ENCODE measurements at places on chromosomes 16 and 17.

- H3K4me3 ChIP-seq: peak within 1 kb of the TSS; percentile 43
- no peaks in the 10 kb centered on the region for H3K27me3 ChIP-seq
- H3K27ac ChIP-seq: peak within 1 kb of the TSS; percentile 74
Measured at GRCh38 chr16:81238296-81239011, at the start of gene BCO1. TSS of gene BCO1 (plus strand) at chr16:81238689. CDS start at chr16:81238909, 220 bp downstream.

GRCh38 chr16:69859105-69859989 lies 91.8 kb upstream of the CLEC18A start:
- H3K4me3 ChIP-seq: no peak overlapping the region
- H3K4me1 ChIP-seq: peaks cover 49% of the 10 kb centered on the region
- no peaks in the 10 kb centered on the region for H3K36me3 ChIP-seq
- H3K27ac ChIP-seq: peak overlapping the region; percentile 84

- DNase-seq: no peak
- H3K4me3 ChIP-seq: peak overlapping the region; percentile 75
- H3K4me1 ChIP-seq: peaks cover 8% of the 10 kb centered on the region
- no peaks in the 10 kb centered on the region for H3K27me3 ChIP-seq
- peaks cover 13% of the 10 kb centered on the region for H3K36me3 ChIP-seq
- H3K27ac ChIP-seq: peak overlapping the region; percentile 75
Measured at GRCh38 chr17:56976941-56977608, 856 bp upstream of the SCPEP1 start.

DNA sequence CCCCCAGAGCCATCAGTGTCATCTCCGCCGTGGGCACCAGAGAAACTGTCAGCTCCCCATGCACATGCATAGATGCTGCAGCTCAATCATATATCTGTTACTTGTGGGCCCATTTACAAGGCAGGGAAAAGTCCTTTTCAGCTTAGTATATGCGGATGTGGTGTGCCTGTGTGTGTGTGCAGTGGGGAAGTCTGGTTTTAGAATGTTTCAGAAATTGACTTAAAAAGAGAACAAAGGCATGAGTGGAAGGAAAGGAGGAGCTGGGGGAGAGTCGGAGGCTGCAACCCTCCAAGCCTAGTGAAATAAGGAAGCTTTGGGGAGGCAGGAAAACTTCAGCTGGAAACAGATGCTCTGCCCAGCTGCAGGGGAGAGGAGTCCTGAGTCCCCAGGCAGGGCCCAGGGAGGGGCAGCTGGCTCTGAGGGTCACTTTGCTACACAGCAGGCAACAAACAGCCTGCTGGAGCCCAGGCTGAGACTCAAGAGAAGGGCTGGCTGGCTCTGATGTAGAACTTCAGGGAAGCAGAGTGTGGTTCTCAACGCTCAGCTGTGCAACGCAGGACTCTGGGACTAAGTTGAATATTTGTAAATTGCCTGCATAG lies 11.1 kb upstream of the CD300LD start:
- H3K4me3 ChIP-seq: no peak overlapping the region
- peaks cover 13% of the 10 kb centered on the region for H3K27me3 ChIP-seq
- H3K36me3 ChIP-seq: no peaks in the 10 kb centered on the region

DNA sequence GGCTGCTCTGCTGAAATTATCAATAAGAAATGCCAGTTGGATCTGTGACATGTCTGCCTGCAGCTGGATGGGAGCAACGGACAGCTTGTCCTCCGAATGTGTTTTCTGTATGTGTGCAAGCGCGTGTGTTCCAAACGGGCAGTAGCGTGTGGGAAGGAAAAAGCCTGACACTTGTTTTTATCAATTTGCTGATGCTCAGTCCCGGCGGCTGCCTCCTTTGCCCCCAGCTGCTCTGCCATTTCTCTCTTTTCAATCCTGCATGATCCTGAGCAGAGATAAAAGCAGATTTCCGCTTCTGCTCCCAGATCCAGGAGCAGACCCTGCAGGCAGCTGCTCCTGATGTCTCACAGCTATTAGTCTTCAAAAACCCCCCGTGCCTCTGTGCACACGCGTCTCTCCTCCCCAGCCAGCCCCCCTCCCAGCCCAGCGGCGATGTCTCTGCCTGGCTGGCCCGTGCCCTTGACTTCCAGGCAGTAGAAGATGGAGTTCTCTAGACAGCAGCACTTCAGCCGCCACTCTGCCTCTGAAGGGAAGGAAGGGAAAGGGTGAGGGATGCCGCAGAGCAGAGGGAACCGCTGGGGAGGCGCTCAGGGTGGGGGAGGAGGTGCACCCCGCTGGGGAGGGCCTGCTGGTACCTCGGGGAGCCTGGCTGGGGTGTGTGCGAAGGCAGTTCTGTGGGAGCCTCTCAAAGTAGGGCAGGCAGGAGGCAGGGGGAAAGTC lies 4.1 kb downstream of the PRCD start:
- no peaks in the 10 kb centered on the region for H3K36me3 ChIP-seq
- DNase-seq: no peak
- H3K4me1 ChIP-seq: peaks cover 58% of the 10 kb centered on the region

Data from esophagus muscularis mucosa (tissue), 4 donors.